Activated naive CD4-positive, alpha-beta T cell treated with anti-CD3 and anti-CD28 coated beads, Interleukin-2, amount 50 U/mL, for 72 hours (primary cell): ENCODE measurements at places on chromosomes 12 and 14.
A peak's percentile ranks its signal among the peaks of the same experiment; 100 is the strongest.

DNA sequence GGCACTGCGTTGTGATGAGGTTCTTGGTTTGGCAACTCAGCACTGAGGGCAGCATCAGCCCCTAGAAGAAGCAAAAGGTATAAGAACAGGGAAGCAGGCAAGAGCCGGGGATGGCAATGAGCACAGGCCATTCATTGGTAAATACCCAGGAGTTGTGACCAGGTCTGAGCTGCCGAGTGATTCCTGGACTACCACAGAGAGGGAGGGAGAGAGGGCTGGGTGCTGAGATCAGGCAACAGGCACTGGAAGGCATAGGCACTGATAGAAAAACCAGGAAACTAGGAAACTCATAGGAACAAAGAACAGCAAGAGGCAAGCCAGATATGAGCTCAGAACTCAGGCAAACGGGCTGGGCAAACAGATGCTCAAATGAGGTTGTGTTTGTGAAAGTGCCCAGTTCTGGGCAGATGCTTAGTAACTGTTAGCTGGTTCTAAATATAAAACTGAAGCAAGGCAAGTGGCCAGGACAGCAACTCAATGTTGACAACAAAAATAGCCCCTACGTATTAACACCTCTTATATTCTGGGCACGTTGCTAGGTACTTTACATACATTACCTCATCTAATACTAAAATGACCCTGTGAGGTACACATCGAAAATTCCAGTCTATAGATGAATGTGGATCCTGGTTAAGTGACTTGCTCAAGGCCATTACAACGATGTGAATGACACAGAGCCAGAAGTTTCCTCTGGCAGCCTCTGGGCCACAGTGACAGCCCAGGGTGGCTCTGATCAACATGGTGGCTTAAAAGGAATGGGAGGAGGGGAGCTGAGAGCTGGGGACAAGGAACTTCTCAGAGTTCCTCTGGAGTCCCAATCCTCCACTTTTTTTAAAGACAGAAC lies 121.1 kb downstream of the PRMT8 start:
- no peak for DNase-seq

GRCh38 chr14:56896922-56897321 lies 86.6 kb upstream of the OTX2 start:
- no peak for DNase-seq

DNA sequence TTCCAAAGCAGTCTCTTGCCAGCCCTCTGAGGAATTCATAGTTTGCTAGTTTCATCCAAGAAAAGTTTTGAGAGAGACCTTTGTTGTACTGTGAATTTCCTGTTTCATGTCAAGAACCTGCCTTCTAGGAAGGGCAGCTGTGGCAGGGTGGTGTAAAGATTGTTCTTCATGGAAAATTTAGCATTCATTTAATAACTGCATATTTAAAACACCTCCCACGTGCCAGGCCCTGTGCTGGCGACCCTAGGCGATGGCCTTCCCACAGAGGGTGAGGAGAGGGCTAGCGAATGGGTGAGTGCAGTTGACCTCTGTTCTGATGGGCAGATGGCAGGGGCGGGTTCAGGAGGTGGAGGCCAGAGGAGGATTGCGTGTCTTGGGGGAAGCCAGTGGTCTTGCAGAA lies 43.2 kb downstream of the MLXIP start:
- no peak for DNase-seq

DNA sequence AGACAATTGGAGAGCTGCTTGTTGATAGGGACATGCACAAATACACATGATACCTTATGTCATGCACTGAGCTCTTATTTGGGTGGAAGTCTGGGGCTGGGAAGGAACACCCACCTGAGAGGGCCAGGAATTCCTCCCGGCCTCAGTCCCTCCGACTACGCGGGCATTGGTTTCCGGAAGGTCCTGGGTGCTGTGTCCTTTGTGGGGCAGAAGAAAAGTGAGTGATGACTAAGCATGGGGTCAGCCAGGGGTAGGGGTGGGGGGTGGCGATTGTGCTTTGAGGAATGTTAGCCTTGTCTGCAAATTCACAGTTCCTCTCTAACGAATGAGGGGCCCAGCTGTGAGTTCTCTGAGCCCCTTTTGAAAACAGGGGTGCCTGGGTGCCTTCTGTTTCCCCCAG lies 798 bp downstream of the CELA1 start:
- DNase-seq, result no peak

GRCh38 chr14:96067985-96068930 lies 29.1 kb downstream of the C14orf132 start:
- no peak for DNase-seq

DNA sequence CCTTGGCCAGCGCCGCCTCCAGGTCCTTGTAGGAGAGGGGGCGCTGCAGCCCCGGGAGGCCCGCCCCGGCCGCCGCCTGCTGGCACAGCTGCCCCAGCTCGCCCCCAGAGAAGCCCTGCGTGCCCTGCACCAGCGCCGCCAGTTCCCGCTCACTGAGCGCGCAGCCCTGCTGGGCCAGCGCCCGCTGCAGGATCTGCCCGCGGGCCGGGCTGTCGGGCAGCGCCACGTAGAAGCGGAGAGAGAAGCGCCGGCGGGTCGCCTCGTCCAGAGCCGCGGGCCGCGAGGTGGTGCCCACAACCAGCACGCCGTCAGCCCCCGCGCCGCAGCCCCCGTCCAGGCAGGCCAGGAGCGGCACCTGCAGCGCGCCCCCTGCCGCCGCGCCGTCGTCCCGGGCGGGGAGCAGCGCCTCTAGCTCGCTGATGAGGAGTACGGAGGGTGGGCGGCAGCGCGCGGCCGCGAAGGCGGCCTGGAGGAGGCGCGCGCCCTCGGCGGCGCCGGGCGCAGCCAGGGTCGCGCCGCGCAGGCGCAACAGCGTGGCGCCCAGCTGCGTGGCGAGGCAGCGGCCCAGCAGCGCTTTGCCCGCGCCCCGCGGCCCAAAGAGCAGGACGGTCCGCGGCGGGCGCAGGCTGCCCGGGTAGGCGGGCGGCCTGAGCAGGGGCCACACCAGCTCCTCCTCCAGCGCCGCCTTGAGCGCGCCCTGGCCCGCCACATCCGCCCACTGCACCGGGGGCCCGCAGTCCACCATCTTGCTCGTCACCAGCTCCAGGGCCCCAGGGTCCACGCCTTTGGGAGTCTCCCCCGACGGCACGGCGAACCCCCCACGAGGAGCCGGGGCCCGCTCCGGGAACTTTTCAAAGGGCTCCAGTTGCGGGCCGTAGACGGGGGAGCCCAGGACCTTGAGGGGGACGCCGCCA lies 27.7 kb downstream of the FIGNL2 start:
- peak; percentile 79 for DNase-seq

GRCh38 chr12:31444736-31445135 lies 118.8 kb upstream of the SINHCAF start:
- no peak for DNase-seq

DNA sequence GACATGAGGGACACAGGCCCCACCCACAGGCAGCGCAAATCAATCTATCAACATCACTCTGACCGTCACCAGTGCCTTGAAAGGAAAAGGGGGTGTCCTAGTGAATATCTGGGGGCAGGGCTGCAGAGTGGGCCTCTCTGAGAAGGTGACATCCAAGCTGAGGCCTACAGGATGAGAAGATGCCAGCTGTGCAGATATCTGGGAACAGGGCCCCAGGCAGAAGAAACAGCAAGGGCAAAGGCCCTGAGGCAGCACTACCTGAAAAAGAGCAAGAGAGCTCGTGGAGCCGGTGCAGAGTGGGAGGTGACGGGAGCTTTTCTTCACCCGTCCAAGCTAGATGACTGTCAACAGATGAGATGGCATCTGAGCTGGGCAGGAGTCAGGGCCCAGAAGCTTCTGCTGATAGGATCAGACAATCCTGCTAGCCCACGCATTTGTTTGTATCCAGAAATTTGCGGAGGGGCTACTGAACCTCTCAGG lies 12.5 kb upstream of the TMEM119 start:
- DNase-seq, result no peak
